BE2C (cell line): ENCODE measurements at places on chromosomes 7 and 10.
A peak's percentile ranks its signal among the peaks of the same experiment; 100 is the strongest.

DNA sequence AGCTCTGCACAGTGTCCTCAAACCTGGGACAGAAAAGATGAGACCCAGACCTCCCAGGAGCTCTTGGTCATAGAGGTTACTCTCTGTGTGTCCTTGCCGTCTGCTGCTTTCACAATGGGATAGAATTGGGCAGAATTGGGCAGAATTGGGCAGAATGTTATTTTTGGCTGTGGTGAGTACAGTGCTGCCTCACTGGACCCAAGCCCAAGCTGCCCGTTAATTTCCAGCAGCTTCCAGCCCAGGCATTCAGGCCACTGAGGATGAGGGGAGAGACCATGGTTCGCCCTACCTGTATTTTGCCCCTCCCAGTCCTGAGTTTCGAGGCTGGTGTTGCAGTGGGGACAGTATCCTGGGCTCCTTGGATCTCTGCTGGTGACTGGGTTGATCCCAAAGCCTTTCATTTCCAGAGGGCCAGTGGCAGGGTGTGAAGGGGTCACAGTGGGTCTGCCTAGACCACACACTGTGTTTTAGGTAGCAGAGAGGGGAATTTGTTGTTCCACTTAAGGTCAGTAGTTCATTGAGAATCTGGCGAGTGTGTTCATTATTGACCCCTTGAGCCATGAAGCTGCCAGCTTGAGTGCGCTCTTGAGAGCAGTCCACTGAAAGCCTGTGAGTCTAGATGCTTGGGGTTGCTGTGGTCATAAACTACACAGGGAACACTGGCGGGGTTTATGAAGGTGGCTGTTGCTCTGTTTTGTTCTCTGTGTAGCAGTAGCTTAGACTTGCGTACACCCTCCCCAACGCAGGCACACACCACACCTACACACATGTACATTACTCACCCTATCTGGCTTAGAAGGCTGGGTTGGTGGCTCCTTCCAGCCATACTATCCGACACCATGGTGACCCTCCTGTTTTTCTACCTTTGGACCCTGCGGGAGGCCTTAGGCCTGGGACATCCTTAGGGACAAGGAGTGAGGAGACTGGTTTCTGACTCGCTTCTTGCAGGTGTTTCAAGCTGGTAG, 23.5 kb downstream of the NACAD start:
- no peak for DNase-seq

- DNase-seq, result peak; percentile 52
Measured at GRCh38 chr10:114470956-114471905, 66.9 kb upstream of the AFAP1L2 start.

DNA sequence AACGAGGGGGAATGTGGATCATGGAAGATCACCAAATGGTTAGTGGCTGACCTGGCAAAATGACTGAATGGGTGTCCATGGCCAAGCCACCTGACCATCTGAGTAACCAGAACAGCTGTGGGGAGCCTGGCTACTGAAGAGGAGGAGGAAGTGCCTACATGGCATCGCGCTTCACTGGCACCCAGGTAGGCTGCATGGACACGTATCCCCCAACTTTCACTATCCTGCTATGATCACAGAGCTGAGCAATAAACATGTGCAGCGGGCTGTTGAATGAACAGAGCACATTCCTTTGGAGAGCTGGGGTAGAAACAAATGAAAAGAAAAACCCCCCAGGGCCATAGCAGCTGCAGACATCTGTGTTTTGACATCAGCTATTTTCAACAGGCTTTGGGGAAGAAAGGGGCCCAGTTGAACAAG, 6.5 kb downstream of the AKR1B1 start:
- no peak for DNase-seq

GRCh38 chr10:43524434-43525247, 49.8 kb downstream of the ZNF239 start:
- DNase-seq, result no peak
